ENCODE measurements at places on chromosomes 16 and 17. TPM values are rescaled to one million over a fixed set of nuclear protein-coding genes. Genes with fewer than 3 reads are reported as not detected.

- no peak for DNase-seq
These were observed 113.0 kb upstream of the METRNL start for GRCh38 chr17:82966415-82966814.

Gene PSME3
- 141 TPM for total RNA-seq

Gene SLC6A2
- total RNA-seq = 0.20 TPM

GRCh38 chr16:25868106-25868505 lies 176.3 kb downstream of the HS3ST4 start:
- DNase-seq = no peak

- no peak for DNase-seq
These were observed 1.4 kb upstream of the BCKDK start for GRCh38 chr16:31106509-31107464.

DNA sequence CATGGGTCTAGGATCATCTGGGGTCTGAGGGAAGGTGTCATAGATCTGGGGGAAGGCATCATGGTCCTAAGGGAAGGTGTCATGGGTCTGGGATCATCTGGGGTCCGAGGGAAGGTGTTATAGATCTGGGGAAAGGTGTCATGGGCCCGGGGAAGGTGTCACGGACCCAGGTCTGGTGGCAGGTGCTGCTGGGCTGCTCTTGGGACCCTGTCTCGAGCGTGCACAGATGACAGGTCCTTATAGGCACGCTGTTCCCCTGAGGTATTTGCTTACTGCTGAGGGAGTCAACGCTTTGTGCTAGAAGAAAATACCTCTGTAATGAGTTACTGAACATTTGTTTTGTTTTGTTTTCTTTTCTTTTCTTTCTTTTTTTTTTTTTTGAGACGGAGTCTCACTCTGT lies 1.4 kb downstream of the RAB40C start:
- no peak for DNase-seq

- DNase-seq = no peak
These were observed 204.2 kb downstream of the CA10 start for GRCh38 chr17:51954232-51954765.

- DNase-seq = no peak
These were observed 777 bp upstream of the MOSMO start for GRCh38 chr16:22007159-22007508.

- no peak for DNase-seq
These were observed 124.7 kb upstream of the PLCG2 start for GRCh38 chr16:81654346-81654745.

DNA sequence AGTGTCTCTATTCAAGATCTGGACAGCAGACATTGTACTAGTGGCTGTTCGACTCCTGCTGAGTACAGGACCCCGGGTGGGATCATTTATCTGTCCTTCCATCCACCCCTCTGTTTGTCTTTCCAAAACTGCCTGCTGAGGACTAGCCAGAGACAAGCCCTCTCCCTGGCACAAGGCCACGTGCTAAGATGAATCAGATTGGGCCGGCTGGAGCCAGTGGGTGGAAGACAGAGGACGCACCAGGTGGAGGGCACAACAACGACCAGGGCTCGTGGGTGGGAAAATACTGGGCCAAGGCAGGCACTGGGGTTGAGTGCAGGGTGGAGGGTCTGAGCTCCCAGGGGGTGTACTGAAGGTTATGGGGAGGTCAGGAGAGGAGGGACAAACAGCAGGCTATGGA lies 1.4 kb upstream of the CA7 start:
- DNase-seq = no peak

Gene TMEM100
- total RNA-seq = 1.1 TPM

Gene PPP1R27
- not detected for total RNA-seq

DNA sequence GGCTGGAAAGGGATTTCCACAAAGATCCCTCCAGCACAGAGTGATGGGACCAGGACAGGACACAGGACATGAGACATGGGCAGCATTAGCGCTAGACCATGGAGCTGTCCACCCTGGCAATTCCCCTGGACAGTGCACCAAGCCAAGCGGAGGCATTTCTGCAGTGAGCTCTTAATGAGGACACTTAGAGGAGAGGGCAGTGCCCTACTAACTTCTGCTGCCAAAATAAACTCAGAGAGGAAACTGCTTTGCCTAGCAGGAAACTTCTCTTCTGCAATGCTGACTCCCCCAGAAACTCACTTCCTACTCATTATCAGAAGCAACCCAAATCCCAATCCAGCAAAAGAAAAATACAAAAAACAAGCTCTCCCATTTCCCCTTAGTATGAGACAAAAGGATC lies 119.2 kb downstream of the HS3ST2 start:
- DNase-seq = no peak

DNA sequence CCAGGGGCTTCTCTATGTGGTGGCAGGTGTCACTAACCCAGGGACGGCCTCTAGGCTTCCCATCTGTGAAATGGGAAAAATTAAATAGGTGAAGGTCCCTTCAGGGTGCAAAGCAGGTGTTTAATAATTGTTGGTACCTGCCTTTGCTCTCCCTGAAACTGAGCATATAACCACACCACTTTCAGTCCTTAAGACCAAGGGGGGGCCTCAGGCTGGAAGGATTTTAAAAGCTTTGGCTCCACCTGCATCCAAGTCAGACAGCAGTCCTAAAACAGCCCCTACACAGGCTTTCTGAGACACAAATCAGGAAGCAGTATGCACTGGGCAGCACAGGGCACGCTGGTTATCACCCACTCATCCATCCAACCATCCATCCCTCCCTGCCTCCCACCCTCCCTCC lies 55.0 kb downstream of the TK2 start:
- DNase-seq = no peak

GRCh38 chr17:607361-608147 lies 107.1 kb downstream of the VPS53 start:
- DNase-seq = no peak

DNA sequence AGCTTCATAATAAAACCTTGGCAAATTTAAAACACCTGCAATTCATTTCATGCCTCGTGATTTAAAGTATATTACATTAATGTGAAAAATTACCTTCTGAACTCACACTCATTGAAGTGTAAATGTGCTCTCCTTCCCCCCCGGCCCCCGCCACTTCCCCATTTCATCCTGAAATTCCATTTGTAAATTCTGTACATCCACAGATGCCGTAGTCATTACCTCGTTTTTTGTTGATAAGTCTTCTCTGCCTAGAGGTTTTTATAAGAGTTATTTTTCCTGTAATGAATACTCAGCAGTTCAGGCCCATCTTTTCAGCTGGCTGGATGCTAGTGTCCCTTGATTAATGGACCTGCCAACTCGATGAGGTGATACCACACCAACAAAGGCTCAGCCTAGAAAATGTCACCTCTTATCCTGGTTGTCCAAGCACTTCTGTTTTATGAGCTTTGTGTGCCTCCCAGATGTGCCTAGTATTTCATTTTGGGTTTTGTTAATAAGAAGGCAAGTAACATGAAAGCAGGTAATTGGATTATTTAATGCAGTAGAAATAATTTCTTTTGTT lies 64.8 kb upstream of the KIFC3 start:
- no peak for DNase-seq

Gene ABCA8
- 0.15 TPM for total RNA-seq

GRCh38 chr17:80846932-80847331 lies 144.7 kb upstream of the CHMP6 start:
- DNase-seq = no peak

Gene GALR2
- total RNA-seq = 2.0 TPM

DNA sequence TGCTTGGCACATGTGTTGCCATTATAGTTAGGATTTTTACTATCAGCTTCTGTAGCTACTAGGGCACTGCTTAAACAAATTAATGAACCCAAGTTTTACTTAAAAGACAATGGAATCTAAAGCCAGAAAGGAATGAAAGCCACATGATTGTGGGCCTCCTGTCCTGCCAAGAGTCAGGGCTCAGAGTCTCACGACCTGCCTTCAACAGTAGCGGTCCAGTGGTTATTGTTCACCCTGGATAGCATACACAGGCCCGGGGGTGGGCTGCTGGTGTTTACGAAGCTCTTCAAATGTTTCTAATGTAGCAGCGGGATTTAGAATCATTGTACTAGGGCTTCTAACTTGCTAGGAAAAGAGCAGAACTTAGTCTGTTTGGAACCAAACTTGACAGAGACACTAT lies 7.8 kb downstream of the GABARAPL2 start:
- DNase-seq = no peak

- DNase-seq = no peak
These were observed 710 bp upstream of the CAVIN1 start for GRCh38 chr17:42423766-42424165.

Gene NLGN2
- 112 TPM for total RNA-seq

GRCh38 chr16:9343276-9343675 lies 251.8 kb downstream of the HAPSTR1 start:
- no peak for DNase-seq

Gene GNG13
- total RNA-seq = 0.34 TPM

DNA sequence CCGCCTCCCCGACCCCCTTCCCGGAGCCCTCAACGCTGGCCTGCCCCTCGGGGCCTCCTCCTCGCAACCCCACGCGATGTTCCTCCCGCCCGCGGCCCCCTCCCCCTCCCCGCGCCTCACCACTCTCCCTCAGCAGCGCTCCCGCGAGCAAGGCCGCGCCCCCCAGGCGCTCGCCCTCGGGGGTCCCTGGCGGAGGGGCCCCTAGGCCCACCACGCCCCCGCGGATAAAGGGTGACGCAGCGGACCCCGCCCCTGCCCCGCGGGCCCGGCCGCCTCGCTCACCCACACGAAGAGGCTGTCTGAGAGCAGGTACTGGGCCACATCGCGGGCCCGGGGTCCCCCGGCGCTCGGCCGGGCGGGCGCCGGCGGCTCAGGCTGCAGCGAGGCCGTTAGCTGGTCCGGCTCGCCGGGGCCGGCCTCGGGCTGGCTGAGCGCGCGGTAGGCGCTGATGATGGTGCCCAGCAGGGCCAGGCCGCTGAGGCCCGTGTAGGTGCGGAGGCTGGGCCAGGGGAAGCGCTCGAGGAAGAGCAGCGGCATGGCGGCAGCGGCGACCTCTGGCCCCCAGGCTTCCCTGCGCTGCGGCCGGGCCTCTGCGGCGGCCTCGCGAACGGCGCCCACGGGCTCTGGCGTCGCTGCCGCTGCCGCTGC lies 430 bp downstream of the AMFR start:
- peak; percentile 48 for DNase-seq

- no peak for DNase-seq
These were observed 56.5 kb downstream of the RPTOR start for GRCh38 chr17:80601146-80601545.

- DNase-seq = no peak
These were observed 20.0 kb downstream of the SLC43A2 start for GRCh38 chr17:1608676-1609075.

- DNase-seq = no peak
These were observed 64.6 kb downstream of the MRTFB start for GRCh38 chr16:14135704-14136103.

DNA sequence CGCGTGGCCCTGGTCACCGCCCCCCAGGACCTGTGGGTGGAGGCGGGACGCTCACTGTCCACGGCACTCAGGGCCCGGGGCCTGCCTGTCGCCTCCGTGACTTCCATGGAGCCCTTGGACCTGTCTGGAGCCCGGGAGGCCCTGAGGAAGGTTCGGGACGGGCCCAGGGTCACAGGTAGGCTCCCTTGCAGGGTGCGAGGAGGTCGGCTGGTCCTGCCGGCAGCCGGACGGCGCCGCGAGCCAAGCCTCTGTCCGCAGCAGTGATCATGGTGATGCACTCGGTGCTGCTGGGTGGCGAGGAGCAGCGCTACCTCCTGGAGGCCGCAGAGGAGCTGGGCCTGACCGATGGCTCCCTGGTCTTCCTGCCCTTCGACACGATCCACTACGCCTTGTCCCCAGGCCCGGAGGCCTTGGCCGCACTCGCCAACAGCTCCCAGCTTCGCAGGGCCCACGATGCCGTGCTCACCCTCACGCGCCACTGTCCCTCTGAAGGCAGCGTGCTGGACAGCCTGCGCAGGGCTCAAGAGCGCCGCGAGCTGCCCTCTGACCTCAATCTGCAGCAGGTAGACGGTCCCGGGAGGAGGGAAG lies 1.3 kb downstream of the GUCY2D start:
- peak; percentile 34 for DNase-seq

Gene TMEM114
- 0.60 TPM for total RNA-seq

DNA sequence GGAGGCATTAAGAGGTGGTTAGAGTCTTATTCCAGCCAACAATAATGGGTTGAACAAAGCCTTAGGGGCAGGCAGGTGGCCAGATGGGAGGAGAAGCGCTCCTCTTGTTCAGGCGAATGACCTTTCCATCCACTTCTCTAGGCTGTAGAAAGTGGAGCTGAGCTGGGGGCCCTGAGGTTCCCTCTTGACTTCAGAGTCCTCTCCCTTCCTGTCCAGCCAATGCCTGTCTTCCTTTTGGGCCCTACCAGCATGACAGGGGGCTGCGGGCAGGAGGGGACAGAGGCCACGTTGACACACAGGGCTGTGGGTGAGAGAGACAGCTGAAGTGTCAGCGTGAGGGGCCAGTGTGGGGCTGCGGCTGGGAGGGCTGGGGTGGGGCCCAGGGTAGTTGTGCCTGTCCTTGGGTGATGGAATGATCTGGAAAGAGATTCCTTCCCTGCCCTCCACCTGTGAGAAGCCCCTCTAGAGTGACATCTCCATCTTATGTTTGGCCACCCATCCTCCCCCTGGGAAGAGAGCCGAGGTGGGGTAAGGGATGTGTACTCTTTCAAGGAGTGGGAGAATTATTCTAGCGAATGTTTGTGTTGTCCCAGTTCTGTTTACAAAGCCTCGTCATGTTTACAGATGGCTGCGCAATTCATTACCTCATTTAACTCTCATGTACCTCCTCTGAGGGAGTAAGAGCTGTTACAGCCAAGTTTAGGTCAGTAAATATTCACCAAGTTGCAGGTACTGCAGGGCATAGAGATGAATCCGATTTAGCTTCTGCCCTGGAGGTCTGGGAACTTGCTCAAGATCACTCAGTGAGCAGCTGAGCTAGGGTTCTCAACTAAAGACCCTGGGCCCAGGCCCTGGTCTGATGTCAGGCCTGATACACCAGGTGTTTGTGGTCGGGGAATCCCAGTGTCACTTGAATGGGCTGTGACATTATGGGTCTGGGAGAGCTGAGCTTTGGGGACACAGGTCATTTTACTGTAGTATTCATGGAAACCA lies 3.3 kb downstream of the ERBB2 start:
- DNase-seq = no peak

DNA sequence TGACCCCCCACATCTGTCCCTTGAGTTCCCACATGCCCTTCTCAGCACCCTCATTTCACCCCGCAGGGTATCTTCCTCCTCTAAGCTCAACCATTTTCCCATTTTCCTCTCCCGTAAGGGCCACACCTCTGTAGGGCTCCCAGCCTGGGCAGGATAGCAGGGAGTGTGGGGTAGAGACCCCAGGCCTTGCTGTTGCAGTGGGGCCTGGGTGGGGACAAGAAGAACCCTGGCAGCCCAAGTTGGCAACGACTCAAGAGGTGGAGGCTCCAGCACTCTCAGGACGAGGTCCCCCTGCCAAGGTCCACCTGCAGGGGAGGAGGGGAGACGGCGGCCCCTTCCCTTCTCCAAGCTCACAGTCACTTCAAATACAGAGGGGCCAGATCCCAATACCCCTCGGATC lies 2.0 kb upstream of the TMEM92 start:
- DNase-seq = peak; percentile 13

- no peak for DNase-seq
These were observed 43.9 kb upstream of the ZC3H18 start for GRCh38 chr16:88526008-88526905.

Data from WTC11 (cell line).